ENCODE measurements at places on chromosomes 6 and 20.

GRCh38 chr20:32483351-32484224, 101.5 kb downstream of the NOL4L start:
- peak; percentile 22 for DNase-seq

GRCh38 chr20:45873409-45874103, 7.5 kb upstream of the ZSWIM1 start:
- no peak for DNase-seq

GRCh38 chr20:60976913-60977312, 275.1 kb upstream of the CDH4 start:
- no peak for DNase-seq

DNA sequence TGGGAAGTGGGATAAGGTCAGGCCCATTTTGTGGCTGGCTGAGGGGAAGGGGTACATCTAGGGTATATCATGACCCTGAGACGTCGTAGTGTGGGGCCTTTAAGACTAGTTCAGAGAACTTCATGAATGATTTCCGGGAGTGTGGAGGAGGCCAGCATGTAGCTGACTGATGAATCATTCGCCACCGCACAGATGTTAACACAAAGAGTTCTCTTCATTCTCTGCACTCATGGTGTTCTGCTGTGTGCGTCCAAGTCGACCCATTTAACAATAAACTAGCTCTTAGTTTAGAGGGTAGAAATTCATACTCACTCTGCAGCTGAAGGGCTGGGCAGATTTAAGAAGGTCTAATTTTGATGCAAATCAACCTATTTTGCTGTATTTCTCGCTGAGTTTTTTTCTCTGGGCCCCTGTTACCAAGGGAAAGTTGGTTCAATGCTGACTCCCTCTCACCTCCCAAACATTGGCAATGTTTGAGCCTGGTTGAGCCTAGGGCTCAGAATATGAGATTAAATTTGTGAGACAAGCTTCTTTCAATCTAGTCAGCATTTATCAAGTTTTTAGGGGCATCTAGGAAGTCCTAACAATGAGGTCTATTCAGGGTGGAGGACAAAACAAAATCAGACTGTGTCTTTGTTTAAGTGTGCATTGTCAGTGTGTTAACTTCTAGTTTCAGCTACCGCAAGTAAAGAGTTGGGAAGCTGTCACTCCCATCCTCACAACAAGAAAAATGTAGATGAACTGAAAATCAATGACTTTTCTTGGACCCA, 106.8 kb upstream of the CBLN4 start:
- no peak for DNase-seq

DNA sequence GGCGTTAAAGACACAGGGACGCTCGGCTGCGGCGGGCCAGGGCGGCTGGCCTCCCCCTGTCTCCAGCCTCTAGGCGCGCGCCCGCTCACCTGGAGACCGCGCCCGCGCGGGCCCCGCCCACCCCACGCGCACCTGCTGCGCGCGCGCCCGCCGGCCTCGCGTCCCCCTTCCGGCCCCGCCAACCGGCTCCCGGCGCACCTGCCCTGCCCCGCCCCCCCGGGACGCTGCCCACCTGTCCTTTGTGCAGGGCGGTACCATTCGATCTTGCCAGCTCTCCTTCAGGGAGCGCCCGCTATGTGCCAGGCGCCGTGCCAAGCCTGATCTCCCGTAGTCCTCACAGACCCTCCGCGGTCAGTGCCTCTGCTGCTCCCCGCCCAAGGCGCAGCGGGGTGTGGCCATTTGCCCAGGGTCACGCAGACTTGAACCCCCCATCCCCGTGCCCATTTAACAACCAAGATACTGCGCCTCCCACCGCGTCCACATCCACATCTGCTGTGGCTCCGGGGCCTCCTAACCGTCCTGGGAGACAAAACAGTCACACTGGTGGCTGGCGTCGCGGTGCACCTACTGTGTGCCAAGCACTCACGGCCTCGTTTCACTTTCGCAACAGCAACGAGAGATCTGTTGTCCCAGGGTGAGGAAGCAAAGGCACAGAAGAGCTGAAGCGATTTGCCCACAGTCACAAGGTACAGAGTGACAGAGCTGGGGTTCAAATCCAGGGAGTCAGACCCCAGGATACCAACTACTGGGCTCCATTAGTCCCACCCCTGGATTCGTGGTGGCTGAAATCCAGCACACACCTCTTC, 48.1 kb downstream of the NOL4L start:
- DNase-seq: no peak

DNA sequence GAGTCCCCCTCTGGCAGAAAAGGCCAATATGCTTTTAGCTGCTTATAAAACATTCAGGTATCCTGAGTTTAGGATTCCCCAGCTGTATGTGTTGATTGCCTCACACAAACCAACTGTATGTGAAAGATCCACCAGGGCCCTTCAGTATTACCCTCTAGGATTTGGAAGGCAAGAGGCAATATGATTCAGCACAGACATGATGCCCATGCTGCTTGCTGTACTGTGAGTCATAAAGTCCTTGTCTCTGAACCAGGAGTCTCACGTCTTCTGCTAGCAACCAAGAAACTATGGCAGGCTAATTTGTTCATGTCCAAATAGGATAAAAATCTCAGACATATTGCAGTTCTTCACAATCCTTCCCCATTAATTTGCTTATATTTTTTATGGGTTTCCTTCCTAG, 789.2 kb upstream of the SLC35B3 start:
- DNase-seq: no peak
